ENCODE measurements at places on chromosomes 3 and 15.

DNA sequence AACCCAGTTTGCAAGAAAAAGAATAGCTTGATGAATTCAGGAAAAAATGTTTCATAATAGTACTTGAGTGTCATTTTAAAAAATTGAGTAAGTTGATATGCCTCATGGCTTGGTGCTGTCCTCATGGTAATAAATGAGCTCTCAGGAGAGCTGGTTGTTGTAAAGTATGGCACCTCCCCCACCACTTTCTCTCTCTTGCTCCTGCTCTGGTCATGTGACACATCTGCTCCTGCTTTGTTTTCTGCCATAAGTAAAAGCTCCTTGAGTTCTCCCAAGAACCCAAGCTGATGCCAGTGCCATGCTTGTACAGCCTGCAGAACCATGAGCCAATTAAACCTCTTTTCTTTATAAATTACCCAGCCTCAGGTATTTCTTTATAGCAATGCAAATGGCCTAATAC is 108.8 kb upstream of the CRBN start:
- no peak for DNase-seq

GRCh38 chr15:31228980-31229826 is 97.4 kb upstream of the KLF13 start:
- no peak for DNase-seq

DNA sequence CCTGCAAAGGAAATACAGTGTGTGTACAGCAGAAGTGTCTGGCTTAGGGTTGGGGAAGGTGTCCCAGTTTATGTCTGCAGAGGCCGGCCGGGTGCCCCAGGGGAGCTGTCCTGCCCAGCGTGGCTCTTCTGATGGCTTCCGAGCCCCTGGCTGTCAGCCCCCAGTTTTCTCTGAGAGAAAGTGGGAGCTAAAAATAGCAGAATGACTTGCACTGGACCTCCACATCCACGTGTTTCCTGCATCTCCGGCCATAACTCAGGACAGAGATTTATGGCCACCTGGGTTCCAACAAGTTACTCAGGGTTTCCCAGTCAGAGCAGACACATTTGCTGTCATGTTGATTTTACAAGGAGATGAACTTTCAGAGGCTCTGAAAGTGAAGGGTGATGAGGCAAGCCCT is 192.0 kb downstream of the ATP10A start:
- no peak for DNase-seq

DNA sequence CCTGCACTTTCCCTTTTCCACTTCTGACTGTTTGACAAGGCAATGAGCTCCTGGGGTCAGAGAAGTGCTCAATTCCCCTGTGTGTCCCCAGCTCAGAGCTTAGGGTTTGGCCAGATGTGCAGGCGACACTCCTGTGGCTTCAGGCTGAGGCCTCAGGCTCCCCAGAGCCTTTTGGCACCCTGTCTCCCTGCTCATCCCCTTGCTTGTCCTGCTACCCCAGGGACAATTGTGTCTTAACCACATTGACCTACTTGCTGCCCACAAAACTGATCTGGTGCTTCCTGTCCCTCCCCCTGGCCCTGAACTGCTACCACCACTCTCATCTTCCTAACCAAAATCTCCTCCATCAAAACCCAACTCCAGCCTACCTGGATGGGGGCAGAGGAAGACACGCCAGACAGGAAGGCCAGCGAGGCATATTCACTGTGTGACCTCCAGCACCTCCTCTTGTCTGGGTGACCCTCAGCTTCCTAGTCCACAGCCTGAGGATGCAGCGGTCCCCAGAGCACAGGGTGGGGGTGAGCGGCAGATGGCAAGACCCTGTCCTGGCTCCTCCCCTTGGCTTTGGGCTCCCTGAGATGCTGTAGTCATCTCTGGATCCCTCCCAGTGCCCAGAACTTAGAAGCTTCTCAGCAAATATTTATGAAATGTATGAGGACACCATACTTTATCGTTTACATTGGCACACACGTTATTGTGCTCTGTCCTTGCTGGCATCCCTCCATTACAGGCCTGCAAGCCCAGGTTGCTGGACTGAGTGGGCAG is 98.9 kb upstream of the SLC6A6 start:
- DNase-seq, result no peak

DNA sequence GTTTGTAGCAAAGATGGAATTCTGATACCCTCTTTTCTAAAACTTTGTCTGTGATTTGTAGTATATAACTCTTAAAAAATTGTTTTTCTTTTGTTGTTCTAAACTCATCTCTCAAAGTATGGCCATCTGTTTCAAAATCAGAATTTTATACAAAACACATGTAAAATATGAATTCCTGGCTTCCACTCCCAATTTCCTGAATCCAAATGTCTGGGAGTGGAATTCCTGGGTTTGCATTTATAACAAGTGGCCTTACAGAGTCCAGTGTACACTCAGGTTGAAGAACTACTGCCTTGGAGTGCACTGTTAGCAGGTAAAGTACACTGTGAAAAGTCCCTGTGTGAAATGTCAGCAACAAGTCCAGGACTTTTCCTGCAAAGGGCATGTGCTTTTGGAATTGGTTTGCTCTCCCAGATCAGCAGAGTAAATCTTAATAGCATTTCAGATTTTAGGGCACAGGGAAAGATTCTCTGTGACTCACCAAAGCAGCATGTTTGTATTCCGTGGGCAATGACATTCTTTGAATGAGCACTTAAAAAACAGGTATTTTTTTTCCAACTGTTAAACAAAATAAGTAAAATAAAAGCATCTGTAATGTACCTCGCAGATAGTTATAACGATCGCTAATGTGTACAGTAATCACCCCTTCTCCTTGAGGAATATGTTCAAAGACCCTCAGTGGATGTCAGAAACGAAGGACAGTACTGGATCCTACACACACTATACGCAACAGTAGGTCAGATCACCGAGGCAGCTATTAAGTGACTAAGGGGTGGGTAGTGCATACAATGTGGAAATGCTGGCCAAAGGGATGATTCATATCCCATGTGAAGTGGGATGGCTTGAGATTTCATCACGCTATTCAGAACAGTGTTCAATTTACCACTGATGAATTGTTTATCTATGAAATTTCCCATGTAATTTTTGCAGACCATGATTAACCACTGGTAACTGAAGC is 2.0 kb upstream of the CLDN16 start:
- DNase-seq, result no peak

GRCh38 chr3:52313188-52313773 is 2.8 kb upstream of the DNAH1 start:
- no peak for DNase-seq

DNA sequence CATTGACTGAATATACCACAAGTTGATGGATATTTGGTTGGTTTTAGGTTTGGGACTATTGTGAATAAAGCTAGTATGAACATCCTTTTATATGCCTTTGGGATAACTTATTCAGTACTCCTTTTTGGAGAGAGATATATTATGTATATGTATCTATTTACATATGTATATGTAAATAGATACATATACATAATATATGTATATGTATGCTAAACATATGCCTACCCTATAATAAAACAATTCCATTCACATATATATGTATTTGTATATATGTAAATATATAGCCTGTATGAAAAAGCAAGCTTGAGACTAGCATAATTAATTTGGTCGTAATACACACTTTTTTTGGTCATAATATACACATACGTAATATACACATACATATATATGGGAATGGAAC is 15.8 kb upstream of the GASK1A start:
- no peak for DNase-seq
